Osteoblast (primary cell): ENCODE measurements at places on chromosomes 3 and 15. TPM values are rescaled to one million over a fixed set of nuclear protein-coding genes. Genes with fewer than 3 reads are reported as not detected.

PPARG gene
- total RNA-seq = 7.2 and 9.4 TPM in 2 replicates

MOBP gene
- not detected in 2 replicates for total RNA-seq

PRICKLE2 gene
- 18.8 and 25.0 TPM in 2 replicates for total RNA-seq

SPTBN5 gene
- under 0.01 and 0.36 TPM in 2 replicates for total RNA-seq

RFT1 gene
- 11.9 and 12.7 TPM in 2 replicates for total RNA-seq

SLC28A2 gene
- total RNA-seq = not detected in 2 replicates

TXNRD3 gene
- total RNA-seq = 18.1 and 20.3 TPM in 2 replicates

ZNF860 gene
- total RNA-seq = 0.59 and 0.72 TPM in 2 replicates

PCSK6 gene
- 0.29 and 0.72 TPM in 2 replicates for total RNA-seq

GHSR gene
- not detected in 2 replicates for total RNA-seq

PRR23A gene
- total RNA-seq = not detected in 2 replicates

ARIH2 gene
- 69.1 and 82.5 TPM in 2 replicates for total RNA-seq

TAGLN3 gene
- total RNA-seq = not detected in 2 replicates

APOD gene
- 0.88 and 1.4 TPM in 2 replicates for total RNA-seq

DHFR2 gene
- total RNA-seq = 3.5 and 4.7 TPM in 2 replicates

TRAT1 gene
- total RNA-seq = not detected in 2 replicates

PPP1R14D gene
- total RNA-seq = not detected in 2 replicates
